ENCODE measurements at places on chromosomes 3 and 15.

GRCh38 chr3:187852842-187853730 is 107.8 kb upstream of the BCL6 start:
- DNase-seq, result no peak

GRCh38 chr15:41940441-41940857 is 31.9 kb downstream of the EHD4 start:
- DNase-seq, result peak; percentile 51

- DNase-seq, result no peak
Measured at GRCh38 chr3:46642971-46643370, 30.6 kb downstream of the FAM240A start.

GRCh38 chr3:127408684-127409420 is 121.0 kb upstream of the PRR20G start:
- no peak for DNase-seq

DNA sequence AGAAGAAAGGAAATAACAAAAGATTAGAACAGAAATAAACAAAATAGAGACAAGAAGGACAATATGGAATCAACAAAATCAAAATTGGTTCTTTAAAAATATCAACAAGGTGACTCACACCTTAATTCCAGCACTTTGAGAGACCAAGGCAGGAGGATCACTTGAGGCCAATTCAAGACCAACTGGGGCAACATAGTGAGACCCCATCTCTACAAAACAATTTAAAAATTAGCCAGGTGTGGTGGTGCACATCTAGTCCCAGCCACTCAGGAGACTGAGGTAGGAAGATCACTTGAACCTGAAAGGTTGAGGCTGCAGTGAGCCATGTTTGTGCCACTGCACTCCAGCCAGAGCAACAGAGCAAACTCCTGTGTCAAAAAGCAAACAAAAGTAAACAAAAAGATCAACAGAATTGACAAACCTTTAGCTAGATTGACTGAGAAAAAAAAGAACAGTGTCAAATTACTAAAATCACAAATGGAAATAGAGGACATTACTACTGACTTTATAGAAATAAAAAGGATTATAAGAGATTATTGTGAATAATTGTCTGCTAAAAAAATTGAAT is 190.7 kb upstream of the CGNL1 start:
- DNase-seq, result no peak

All from activated CD8-positive, alpha-beta memory T cell treated with anti-CD3 and anti-CD28 coated beads, Interleukin-2, amount 50 U/mL, for 4 hours (primary cell).